ENCODE measurements at places on chromosomes 3 and 15. TPM values are rescaled to one million over a fixed set of nuclear protein-coding genes. Genes with fewer than 3 reads are reported as not detected.

EAF2 gene
- total RNA-seq: 11.7 TPM

GPR171 gene
- 181 TPM for total RNA-seq

HGD gene
- total RNA-seq: 0.10 TPM

BFSP2 gene
- total RNA-seq: 0.33 TPM

FYCO1 gene
- total RNA-seq: 15.1 TPM

SERINC4 gene
- total RNA-seq: 0.50 TPM

ZNF445 gene
- total RNA-seq: 24.9 TPM

TM4SF18 gene
- not detected for total RNA-seq

- DNase-seq: no peak
- H3K27me3 ChIP-seq: no peaks in the 10 kb centered on the region
- no peaks in the 10 kb centered on the region for H3K36me3 ChIP-seq
- no peak overlapping the region for H3K4me3 ChIP-seq
- H3K27ac ChIP-seq: no peak overlapping the region
- no peaks in the 10 kb centered on the region for H3K4me1 ChIP-seq
These were observed 66.8 kb downstream of the STAC start for GRCh38 chr3:36447061-36447460.

DNA sequence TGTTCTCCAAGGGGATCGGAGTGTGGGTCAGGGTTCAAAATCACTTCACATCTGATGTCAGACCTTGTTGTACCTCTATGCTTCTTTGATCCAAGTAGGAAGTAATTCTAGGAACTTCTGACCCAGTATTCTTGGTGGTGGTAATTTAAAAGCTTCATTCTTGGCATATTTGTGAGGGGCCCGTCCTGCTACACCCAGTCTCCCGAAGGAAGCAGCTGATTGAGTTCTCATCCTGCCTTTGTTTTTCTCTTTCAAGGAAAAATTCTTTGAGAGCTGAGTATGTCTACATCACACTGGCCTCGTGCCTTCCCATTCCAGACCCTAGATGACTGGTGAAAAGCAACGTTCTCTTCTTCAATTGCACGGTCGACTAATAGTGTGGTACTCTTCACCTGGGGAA lies 234.4 kb upstream of the TPRG1 start:
- H3K4me3 ChIP-seq: no peak overlapping the region
- H3K36me3 ChIP-seq: no peaks in the 10 kb centered on the region
- H3K27me3 ChIP-seq: peaks cover 3% of the 10 kb centered on the region
- no peak for DNase-seq
- H3K27ac ChIP-seq: no peak overlapping the region
- no peaks in the 10 kb centered on the region for H3K4me1 ChIP-seq

GRCh38 chr3:30495172-30496065 lies 111.0 kb upstream of the TGFBR2 start:
- DNase-seq: no peak
- no peak overlapping the region for H3K4me3 ChIP-seq
- no peaks in the 10 kb centered on the region for H3K36me3 ChIP-seq
- H3K27me3 ChIP-seq: no peaks in the 10 kb centered on the region
- peaks cover 16% of the 10 kb centered on the region for H3K4me1 ChIP-seq
- peak overlapping the region; percentile 26 for H3K27ac ChIP-seq

DNA sequence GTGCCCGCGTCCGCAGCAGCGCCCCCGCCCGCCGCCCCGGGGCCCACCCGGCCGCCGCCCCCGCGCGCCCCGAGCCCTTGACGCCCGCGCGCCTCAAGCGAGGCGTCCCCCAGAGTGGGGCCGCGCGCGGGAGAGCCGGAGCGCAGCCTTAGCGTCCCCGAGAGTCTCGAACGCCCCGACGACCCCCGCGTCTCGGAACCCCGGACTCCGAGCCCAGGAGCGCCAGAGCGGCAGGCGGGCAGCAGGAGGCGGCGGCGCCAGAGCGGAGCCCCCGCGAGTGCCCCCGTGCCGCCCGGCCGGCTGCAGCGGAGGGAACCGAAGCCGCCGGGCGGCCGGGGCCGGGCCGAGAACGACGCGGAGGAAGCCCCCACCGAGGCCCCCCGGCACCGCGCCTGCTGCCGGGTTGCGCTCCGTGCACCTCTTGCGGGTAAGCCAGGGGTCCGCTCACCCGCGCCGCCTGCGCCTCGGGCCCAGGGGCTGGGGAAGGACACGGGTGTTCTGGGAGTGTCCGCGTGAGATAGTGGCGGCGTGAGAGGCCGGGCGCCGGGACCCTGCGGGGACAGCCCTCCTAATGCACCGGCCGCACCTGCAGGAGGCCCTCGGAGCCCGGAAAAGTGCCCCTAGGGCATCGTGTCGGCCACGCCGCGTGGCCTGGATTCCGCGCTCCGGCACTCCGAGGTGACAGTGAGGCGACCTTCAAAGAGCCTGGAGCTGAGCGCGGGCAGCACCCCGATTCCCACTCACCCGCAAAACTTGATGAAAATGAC lies 52.0 kb upstream of the ULK4 start:
- H3K4me3 ChIP-seq: peak overlapping the region; percentile 83
- no peaks in the 10 kb centered on the region for H3K27me3 ChIP-seq
- H3K27ac ChIP-seq: peak overlapping the region; percentile 88
- peaks cover 6% of the 10 kb centered on the region for H3K36me3 ChIP-seq

DNA sequence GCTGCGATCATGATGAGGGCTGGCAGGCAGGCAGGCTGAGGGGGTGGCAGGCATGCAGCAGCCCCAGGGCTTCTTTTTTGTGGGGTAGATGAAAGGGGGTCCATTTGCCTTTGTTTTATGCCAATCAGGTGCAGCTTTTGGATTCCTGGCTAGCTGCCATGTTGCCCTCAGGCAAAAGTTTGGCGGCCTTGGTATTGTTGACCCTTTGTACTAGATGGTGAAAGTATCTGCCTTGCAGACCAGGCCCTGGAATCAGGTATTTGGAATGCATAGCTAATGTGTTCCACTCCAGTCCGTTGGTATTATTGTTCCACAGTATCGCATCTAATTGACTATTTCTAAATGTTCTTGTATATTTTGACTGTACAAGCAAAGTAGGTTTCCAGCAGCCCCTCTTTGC lies 35.0 kb downstream of the EEFSEC start:
- DNase-seq: no peak
- no peaks in the 10 kb centered on the region for H3K27me3 ChIP-seq
- no peak overlapping the region for H3K27ac ChIP-seq
- no peaks in the 10 kb centered on the region for H3K4me1 ChIP-seq
- peaks cover 4% of the 10 kb centered on the region for H3K36me3 ChIP-seq
- H3K4me3 ChIP-seq: no peak overlapping the region

- DNase-seq: no peak
- no peak overlapping the region for H3K4me3 ChIP-seq
- H3K27ac ChIP-seq: no peak overlapping the region
- no peaks in the 10 kb centered on the region for H3K27me3 ChIP-seq
- H3K36me3 ChIP-seq: no peaks in the 10 kb centered on the region
These were observed 61.7 kb downstream of the FAM227B start for GRCh38 chr15:49558929-49559328.

GRCh38 chr3:134079111-134079547 lies 49.4 kb upstream of the SLCO2A1 start:
- DNase-seq: no peak
- H3K27ac ChIP-seq: no peak overlapping the region
- no peaks in the 10 kb centered on the region for H3K4me1 ChIP-seq
- peaks cover 6% of the 10 kb centered on the region for H3K27me3 ChIP-seq

DNA sequence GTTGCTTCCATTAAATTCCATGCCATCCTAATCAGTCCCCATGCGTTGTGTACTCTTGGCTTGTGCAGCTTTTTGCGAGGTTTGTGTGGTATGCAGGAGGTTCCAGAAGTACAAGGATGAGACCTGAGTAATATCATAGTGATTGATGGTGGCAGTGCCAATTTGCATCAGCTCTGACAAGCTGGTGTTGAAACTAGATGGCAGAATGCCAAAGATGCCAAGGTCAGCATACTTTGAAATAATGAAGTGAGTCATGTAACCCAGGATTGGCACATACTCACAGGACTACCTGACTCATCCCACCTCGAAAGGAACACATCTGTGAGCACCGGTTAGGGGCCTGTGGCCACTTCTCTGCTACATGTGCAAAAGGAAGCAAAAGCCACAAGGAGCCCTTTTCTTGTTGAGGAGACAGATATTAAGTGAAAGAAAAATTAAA lies 14.3 kb downstream of the KAT2B start:
- H3K27ac ChIP-seq: no peak overlapping the region
- DNase-seq: peak; percentile 68
- peaks cover 14% of the 10 kb centered on the region for H3K36me3 ChIP-seq
- H3K4me3 ChIP-seq: no peak overlapping the region

- H3K27me3 ChIP-seq: no peaks in the 10 kb centered on the region
- DNase-seq: no peak
- H3K4me1 ChIP-seq: peaks cover 73% of the 10 kb centered on the region
- H3K36me3 ChIP-seq: peaks cover 42% of the 10 kb centered on the region
- H3K27ac ChIP-seq: no peak overlapping the region
These were observed 11.9 kb upstream of the LEKR1 start for GRCh38 chr3:156814295-156814694.

DNA sequence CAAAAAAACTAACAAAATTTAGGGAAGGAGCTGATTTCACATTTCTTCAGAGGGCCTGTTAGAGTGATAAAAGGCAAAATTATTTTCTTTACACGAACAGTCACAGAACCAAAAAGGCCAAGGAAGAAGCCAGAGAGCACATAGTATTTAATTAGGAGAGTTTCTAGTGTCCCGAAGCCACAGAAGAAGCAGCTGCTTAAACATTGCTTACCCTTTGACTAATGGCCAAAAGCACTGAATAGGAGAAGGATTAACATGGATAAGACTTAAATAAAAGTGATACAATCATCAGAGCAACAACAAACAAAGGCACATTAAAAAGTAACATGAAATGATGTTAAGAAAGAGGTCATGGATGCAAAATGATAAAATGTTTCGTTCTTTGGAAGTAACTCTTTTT lies 98.6 kb downstream of the CHL1 start:
- no peak for DNase-seq
- H3K27ac ChIP-seq: no peak overlapping the region

GRCh38 chr3:178833695-178834094 lies 237.9 kb downstream of the ZMAT3 start:
- H3K27ac ChIP-seq: no peak overlapping the region
- DNase-seq: no peak
- no peaks in the 10 kb centered on the region for H3K36me3 ChIP-seq
- no peaks in the 10 kb centered on the region for H3K27me3 ChIP-seq
- H3K4me1 ChIP-seq: no peaks in the 10 kb centered on the region

DNA sequence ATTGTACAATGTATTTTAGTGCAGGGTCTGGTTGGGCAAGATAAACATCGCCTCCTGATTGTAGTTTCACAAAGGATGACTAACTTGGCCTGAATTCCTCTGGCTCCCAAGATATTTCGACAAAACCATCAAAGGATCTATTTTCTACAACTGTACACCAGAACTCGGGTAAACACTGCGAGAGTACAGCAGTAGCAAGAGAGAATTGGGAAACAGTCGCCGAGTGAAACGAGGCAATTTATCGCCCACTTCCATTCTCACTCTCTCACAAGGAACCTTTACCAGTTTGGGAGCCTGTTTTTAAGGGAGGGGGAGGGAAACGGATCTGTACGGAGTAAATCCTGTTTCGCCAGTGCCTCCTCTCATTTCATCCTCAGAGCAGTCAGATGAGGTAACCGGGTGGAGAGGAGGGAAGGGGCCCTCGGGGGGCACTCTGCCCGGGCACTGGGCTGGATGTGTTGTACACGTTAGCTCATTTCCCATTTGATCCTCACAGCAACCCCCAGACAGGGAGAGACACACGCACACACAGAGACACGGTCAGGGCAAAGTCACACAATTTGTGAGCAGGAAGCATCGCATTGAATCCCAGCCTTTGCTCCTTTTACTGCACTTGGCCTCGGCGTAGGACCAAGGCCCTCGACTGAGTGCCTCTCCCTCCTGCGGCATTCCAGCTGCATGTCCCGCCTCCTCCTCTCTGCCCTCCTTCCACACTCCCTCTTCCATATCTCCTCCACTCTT lies 120.1 kb downstream of the LIPC start:
- peaks cover 8% of the 10 kb centered on the region for H3K36me3 ChIP-seq
- H3K27ac ChIP-seq: peak overlapping the region; percentile 73
- peaks cover 3% of the 10 kb centered on the region for H3K27me3 ChIP-seq
- H3K4me3 ChIP-seq: no peak overlapping the region
- peaks cover 37% of the 10 kb centered on the region for H3K4me1 ChIP-seq

DNA sequence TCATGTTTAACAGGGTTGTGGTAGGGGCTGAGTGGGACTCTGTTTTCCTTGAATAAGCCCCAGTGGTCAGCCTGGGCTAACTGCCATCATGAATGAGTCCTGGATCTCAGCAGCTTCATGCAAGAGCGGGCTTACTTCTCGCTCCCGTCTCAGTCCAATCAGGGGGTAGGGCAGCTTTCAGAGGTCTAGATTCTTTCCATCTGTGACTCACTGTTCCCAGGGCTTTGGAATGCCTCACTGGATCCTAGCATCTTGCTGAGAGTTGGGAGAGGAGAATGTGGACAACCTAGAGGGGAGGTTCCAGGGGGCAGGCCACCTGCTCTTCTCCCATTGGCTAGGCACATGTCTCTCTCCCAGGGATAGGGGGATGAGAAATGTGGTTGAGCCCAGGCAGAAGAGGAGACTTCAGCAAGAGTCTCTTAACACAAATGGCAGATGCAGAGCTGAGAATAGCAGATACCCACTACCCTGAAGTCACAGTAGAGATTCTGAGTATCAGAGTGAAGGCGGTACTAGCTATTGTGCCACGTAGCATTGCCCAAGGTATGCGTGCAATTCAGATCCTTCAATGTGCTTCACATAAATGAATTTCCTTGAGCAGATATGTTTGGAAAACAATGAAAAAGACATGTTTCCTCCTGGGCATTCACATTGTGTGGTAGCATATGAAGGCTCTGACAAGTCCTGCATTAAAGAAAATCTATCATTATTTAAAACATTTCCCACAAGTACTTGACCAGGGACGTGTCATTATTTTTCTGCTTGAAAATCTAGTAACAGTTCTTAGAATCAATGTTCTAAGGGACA lies 257.7 kb upstream of the PROK2 start:
- H3K27me3 ChIP-seq: peaks cover under 1% of the 10 kb centered on the region
- no peaks in the 10 kb centered on the region for H3K4me1 ChIP-seq
- no peaks in the 10 kb centered on the region for H3K36me3 ChIP-seq
- DNase-seq: no peak

GRCh38 chr3:11996480-11996879 lies 7.7 kb upstream of the SYN2 start:
- H3K36me3 ChIP-seq: no peaks in the 10 kb centered on the region
- peaks cover 22% of the 10 kb centered on the region for H3K27me3 ChIP-seq
- H3K4me3 ChIP-seq: no peak overlapping the region
- no peak for DNase-seq

DNA sequence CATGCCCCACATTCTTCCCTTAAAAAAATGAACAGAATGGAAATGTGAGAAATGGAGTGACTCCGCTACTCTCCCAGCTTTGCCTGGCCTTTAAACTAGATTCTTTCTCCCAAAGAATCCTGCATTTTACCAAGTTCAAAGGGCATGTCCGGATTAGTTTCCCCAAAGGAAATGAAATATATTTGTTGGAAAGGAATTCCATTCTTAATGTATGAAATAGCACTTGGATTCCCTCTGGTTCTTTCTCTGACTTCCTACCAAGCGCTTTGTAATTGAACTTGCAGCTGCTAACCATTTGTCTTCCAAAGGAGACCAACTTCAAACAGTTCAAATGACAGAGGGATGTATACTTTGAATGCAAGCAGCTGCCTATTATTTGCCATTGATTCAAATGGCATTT lies 18.9 kb downstream of the MAP2K1 start:
- H3K27me3 ChIP-seq: no peaks in the 10 kb centered on the region
- DNase-seq: no peak
- peaks cover 42% of the 10 kb centered on the region for H3K36me3 ChIP-seq
- H3K4me3 ChIP-seq: no peak overlapping the region

- no peaks in the 10 kb centered on the region for H3K4me1 ChIP-seq
- no peak overlapping the region for H3K4me3 ChIP-seq
- peaks cover 8% of the 10 kb centered on the region for H3K27me3 ChIP-seq
These were observed 130.0 kb upstream of the TJP1 start for GRCh38 chr15:29952225-29952624.

GRCh38 chr15:101358895-101359294 lies 63.8 kb upstream of the SNRPA1 start:
- H3K27me3 ChIP-seq: no peaks in the 10 kb centered on the region
- DNase-seq: no peak
- no peak overlapping the region for H3K4me3 ChIP-seq
- H3K36me3 ChIP-seq: no peaks in the 10 kb centered on the region
- peaks cover 5% of the 10 kb centered on the region for H3K4me1 ChIP-seq

Data from activated CD4-positive, alpha-beta T cell treated with anti-CD3 and anti-CD28 coated beads, Interleukin-2, amount 10 ng/mL, durations not matched to agents 7 days and 5 days (primary cell).